GM12891 (cell line): ENCODE measurements at places on chromosomes 16 and 17.

- no peak for DNase-seq
Observed at GRCh38 chr16:86834451-86835035, 256.2 kb downstream of the FOXL1 start.

DNA sequence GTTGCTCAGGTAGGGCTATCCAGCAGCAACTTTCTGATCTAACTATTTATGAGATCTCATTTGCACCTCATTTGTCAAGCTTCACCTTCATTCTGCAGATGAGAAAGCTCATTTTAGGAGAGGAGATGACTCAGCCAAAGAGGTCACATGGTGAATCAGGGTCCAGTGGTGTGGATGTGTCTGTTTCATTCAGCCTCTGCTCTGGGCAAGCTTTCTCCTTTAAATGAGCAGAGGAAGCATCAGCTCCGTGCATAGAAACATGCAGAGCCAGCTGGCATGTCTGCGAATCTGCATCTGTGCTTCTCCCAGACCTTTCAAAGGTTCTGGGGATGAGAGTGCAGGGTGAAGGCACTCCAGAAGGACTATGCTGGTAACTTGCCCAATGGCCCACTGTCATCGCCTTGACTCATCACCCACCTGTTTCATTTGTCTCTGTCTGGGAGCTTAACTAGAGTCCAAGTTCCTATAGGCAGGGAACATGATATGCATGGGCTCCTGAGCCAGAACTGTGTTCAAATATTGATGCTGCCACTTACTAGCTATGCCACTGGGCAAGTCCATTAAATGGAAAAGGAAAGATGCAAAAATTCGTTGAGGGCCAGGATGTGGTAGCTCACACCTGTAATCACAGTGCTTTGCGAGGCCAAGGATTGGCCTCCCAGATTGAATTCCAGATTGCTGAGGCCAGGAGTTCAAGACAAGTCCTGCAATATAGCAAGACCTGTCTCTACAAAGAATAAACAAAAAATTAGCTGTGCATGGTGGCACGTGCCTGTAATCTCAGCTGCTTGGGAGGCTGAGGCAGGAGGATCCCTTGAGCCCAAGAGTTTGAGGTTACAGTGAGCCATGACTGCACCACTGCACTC lies 67.1 kb upstream of the NLK start:
- no peak for DNase-seq

- DNase-seq: no peak
Observed at GRCh38 chr16:4081521-4082021, 34.7 kb downstream of the ADCY9 start.

GRCh38 chr17:72710834-72711233 lies 381.7 kb downstream of the SLC39A11 start:
- DNase-seq: no peak

- no peak for DNase-seq
Observed at GRCh38 chr17:307741-308507, 44.7 kb downstream of the RPH3AL start.

DNA sequence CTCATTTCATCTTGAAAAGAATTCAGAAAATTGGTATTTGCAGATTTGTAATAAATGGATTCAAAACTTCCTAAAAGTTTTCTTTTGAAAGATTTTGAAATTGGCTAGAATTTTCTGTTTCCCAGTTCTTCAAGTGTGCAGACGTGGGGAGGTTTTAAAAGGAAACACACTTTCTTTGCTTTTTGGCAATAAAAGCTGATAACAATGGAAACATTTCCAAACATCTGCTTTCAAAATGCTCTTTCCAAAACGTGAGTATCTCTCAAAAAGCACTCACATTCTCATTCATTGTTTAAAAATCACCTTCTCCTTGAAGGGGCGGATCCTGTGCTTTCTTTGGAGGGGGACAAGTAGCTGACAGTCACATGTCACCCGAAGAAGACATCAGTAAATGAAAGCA lies 8.6 kb upstream of the GSG1L start:
- no peak for DNase-seq

DNA sequence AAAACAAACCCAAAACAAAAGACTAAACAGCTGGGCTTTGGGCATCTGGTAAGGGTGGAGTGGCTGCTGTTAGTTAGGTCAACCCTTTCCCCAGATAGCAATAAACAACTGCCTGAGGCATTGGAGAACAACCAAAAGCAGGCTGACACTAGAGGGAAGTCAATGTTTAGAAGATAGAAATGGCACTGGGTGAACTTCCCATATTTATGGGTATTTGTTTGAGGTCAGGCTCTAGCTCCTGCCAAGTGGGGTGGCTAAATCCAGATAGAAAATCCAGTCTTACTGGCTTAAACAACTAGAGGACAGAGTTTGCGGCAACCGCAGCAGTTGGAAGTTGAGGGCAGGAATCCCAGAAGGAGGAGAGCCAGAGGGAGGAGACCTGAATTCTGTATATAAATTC lies 79.4 kb downstream of the SDK2 start:
- DNase-seq: no peak

DNA sequence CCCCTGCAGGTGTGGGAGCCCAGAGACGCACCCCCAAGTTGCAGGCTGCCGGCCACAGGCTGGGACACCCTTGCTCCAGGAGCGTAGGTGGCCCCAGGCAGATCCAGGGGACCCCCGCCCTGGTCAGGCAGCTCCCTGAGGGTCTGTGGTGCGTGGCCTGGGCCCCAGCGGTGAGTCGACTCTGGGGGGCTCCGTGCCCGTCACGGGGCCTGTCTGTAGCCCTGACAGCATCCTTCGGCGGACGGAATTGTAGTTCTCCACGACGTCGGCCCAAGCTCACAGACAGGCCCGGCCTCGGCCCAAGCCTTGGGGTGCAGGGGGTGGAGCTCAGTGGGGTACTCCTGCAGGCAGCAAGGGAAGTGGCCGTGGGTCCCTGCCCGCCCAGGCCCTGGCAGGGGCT lies 82.9 kb downstream of the LMF1 start:
- no peak for DNase-seq

DNA sequence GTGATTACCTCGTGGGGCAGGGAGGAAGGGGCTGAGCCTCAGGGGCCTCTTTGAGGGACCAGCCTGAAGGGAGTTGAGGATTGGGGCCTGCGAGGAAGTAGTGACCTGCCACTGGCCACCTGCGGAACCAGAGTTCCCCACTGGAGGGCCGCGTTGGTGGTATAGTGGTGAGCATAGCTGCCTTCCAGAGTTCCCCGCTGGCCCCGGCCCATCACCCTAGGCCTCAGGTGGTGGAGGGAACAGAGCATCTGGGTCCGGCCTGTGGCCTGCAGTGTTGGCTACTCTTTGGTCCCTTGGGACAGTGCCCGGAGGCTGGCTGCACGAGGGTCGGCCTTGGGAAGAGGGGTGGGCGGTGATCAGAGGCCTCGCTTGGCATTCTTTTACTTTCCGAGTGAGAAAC lies 20.5 kb downstream of the MGAT5B start:
- DNase-seq: no peak

- no peak for DNase-seq
Observed at GRCh38 chr16:24781256-24781655, 51.8 kb downstream of the TNRC6A start.

- DNase-seq: no peak
Observed at GRCh38 chr17:13947499-13947898, 121.8 kb upstream of the COX10 start.

- no peak for DNase-seq
Observed at GRCh38 chr17:79043931-79044320, 20.0 kb downstream of the C1QTNF1 start.

DNA sequence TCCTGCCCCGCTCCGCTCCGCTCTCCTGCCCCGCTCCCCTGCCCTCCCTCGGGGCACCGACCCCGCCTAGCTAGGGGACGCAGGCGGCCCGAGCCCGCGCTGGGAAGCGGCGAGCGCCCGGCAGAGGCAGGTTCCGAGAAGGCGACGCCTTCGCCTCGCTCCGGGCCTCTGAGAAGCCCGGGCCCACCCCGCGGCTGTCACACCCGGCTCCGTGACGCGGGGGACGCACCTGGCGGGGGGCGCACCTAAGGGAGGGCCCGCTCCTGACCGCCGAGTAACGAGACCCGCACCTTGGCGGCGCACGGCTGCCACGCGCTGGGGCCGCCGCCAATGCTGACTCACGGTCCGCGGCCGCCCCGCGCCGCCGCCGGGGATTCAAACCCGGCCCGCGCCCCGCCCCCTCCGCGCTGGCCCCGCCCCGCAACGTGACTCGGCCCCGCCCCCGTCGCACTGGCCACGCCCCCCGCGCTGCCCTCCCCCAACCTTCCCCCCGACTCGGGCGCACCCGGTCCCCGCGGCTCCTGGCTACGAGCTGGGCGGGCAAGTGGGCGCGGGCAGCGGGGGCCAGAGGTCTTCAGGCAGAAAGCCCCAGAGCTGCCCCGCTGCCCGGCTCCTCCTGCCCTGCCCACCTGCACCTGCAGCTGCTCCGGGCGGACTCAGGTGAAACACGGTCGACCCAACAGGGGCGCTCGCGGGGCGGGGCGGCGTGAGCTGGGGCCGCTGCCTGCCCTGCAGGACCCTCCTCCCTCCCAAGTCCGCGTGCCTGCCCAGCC lies 27.8 kb downstream of the GNPTG start:
- peak; percentile 88 for DNase-seq

DNA sequence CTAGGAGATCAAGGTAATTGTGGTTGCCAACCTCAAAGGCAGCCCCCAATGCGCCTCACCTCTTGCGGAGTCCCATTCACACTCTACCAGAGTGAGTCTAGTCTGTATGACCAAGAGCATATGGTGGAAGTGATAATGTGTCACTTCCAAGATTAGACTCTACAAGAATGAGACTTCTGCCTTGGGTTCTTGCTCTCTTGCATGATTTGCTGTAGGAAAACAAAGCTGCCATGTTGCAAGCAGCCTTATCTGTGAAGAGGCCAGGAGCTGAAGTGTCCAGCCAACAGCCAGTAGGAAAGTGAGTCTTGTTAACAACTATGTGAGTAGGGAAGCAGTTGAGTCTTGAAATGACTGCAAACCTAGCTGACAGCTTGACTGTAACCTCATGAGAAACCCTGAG lies 3.4 kb downstream of the TERF2 start:
- DNase-seq: no peak

DNA sequence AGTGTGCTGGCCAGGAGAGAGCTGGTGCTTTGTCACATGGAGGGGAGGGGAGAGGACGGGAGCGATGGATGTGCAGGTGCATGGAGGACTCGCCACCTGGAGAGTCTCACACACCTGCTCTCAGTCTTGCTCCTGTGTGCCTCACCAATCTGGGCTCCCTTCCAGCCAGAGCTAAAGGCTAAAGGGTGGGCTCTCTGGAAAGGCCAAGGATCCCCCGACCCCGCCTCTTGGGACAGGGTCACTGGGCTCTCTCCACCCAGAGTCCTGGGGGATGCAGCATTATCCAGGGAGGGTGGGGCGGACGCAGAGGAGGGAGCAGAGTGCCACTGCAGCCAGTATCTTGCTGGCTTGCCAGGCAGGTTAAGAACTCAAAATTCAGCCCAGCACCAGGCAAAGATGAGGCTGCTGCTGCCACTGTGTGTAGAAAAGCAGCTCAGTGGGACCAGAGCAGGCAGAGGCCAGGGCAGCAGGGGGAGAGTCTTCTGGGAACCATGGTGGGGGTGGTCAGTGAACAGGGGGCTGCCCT lies 5.4 kb upstream of the STAT5B start:
- no peak for DNase-seq

DNA sequence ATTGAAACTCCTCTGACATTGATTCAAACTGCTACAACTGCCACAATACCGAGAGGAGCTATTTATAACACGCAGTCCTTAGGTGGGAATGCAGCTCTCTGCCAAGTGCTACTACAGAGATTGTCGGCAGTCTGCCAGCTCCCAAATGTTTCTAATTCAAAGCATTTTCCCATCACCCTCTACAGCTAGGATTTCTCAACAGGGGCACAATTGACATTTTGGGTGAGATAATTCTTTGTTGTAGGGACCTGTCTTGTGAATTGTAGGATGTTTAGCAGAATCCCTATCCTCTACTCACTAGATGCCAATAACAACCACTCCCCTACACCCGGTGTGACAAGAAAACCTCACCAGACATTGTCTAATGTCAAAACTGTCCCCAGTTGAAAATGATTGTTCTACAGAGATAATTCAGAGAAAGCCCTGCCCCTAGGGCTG lies 7.8 kb upstream of the N4BP1 start:
- DNase-seq: no peak

DNA sequence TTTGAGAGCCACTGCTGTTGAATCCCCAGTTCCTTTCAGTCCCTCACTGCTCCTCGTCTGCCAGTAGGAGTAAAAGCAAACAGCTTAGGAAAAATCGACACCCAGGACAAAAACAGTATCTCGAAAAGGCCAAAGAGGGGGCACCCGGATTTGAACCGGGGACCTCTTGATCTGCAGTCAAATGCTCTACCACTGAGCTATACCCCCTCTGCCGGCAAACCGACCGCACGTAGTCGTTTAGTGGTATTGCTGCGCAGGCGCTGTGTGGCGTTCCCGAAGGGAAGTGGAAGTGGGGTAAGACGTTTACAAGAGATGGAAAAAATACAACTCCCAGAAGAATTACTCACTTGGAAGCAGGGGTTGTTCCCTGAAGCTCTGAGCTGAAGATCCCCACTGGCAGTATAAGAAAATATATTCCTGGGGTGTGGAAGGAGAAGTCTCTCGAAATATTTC lies 2.2 kb upstream of the PLXDC1 start:
- no peak for DNase-seq

DNA sequence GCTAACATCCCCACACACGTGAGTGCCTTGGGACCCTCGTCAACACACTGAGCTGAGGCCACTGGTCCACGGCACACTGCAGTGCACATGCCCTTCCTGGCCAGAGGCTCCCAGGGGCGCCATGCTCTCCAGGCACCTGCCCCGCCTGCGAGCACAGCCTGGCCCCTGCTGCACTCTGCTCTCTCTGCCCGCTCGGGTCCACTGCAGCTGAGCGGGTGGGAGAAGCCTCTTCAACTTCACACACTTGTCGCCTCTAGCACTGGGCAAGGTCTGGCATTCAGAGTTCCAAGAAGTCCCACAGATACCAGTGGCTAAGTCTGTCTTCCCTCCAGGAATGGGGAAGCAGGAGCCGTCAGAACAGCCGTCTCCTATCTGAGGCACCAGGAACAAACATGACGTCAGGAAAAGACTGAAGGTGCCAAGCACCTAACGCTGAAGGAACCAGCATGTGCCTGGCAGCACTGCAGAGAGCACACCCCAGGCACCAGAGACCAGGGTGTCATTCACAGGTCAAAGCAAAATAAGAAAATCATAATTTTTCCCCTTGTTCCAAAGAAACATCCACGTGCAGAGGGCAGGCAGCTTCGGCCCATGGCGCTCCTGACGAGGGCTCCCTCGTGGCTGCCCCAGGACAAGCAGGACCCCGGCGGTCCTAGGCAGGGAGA lies 82.9 kb downstream of the ZNF778 start:
- no peak for DNase-seq

DNA sequence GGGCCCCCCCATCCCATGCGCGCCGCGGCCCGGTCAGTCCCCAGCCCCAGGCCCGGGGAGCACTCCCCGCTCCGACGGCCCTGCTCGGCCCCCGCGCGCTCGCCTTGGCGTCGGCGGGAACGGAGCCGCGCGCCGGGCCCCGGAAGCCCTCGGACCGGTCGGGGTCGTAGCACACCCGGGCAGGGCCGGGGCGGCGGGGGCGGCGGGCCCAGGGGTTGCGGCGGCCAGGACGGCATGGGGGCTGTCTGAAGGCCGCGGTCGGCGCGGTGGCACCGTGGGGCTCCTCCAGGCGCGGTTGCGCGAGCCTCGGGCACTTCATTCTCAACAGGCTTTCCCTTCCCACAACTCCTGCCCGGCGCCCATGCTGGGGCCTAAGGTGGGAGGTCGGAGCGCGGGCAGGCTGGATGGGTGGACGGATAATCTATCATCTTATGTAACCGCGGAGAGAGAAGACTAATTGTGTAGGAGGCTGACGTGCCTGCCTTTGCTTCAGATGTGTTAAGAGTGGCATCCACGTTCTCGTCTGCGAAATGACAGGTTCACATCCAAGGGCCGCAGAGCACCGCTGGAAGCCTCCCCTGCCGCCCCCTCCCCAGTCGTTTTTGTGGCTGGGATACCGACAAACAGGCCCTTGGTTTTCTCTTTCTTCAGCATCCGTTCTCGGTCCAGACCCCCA lies 708 bp downstream of the BAIAP2 start:
- no peak for DNase-seq

GRCh38 chr17:40331743-40332641 lies 23.0 kb downstream of the RARA start:
- DNase-seq: no peak
